Stimulated activated CD4-positive, alpha-beta T cell treated with anti-CD3 and anti-CD28 coated beads, Interleukin-2, amount 100 ng/mL, for 24 hours (primary cell): ENCODE measurements at places on chromosomes 6 and 20.

DNA sequence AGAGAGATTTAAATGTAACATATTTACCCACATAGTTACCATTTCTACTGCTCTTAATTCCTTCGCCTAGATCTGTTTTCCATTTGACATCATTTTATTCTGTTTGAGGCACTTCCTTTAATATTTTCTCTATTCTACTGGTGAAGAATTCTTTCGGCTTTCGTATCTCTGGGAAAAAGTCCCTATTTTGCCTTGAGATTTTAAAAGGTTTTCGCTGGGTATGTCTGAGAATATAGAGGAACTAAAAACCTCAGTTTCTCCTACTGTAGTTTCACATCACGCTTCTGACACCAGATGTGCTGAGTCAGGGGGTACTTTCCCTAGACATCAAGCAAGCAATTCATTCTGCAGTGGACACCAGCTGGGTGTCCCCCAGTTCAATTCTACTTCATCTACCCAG, 61.7 kb downstream of the E2F3 start:
- no peak for DNase-seq

- DNase-seq: no peak
Observed at GRCh38 chr6:3326981-3327380, 68.2 kb downstream of the PSMG4 start.

DNA sequence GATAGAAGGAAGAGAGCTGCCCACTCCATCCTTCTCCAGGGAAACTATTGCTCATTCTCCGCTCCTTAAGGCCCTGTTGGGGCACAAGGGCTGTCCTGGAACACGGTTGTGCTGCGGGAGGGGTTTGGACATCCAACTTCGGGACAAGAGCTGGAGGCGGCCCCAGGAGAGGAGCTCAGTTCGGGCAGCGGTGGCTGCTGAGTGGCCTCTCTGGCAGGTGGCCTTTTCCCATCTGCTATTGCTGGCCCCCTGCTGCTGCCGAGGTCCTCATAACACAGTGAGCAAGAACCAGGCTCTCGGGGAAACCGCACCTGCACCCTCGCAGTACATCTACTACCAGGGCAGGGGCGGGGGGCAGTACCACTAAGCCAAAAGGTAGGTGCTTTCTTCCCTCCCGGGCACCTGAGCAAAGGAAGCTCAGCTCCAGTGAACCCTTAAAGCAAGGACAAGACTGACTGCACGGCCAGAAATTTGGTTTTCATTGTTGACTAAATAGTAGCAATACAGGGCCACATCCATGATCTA, 63.7 kb downstream of the PSMG4 start:
- no peak for DNase-seq

GRCh38 chr20:2840138-2840966, at the start of the genes PCED1A and VPS16:
Gene PCED1A (minus strand): TSS chr20:2840655. CDS start chr20:2839912, 743 bp downstream.
Gene VPS16 (plus strand): TSS chr20:2840745. CDS start chr20:2840775, 30 bp downstream.
- peak; percentile 91 for DNase-seq
